ENCODE measurements at places on chromosomes 12 and 14. TPM values are rescaled to one million over a fixed set of nuclear protein-coding genes. Genes with fewer than 3 reads are reported as not detected.
A peak's percentile ranks its signal among the peaks of the same experiment; 100 is the strongest.

DNA sequence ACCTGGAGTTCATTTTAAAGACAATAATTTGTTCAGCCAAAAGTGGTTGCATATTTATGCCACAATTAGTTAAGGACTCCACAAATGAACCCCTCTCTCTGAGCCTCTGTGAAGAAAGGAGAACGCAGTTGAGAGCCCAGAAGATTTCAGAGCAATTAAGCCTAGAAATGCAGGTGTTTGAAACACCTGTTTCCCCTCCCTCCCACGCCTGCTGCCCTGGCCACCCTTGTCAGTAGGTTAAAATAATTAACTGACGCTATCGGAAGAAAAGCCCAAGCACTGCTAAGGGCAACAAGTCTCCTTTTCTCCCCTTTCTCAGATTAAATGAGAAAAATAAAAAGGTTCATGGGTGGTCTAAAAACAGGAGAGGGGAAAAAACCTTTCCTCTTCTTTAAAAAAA lies 99.2 kb downstream of the PPM1A start:
- DNase-seq, result no peak

DNA sequence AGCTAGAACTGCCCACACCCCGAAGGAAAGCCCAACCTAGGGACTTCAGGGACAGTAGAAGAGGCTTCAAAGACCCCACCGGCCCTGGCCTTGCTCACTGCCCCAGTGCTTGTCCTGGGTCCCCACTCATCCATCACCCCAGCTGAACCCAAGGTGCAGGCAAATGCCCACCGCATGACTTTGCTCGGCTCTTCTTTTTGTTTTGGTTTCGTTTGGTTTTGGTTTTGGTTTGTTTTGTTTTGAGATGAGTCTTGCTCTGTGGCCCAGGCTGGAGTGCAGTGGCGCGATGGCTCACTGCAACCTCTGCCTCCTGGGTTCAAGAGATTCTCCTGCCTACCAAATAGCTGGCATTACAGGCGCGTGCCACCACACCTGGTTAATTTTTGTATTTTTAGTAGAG lies 9.0 kb downstream of the CCDC85C start:
- no peak for DNase-seq

DNA sequence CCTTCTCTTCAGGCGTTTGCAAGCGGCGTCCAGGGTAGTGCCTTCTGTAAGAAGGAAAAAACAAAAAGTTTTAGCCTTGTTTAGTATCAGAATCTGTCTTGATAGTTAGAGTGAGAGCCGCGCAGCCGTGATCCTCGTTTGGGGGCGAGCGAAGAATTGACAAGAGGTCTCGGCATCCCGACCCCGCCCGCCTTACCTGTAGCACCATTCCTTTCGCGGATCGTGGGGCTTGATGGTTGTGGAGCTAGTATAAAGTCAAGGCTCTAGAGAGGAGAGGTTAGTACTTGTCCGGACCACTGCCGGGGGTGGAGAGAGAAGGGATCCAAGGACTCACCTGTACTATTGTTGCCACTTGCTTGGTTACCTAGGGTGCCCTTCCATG lies 494 bp downstream of the TMTC3 start:
- no peak for DNase-seq

DNA sequence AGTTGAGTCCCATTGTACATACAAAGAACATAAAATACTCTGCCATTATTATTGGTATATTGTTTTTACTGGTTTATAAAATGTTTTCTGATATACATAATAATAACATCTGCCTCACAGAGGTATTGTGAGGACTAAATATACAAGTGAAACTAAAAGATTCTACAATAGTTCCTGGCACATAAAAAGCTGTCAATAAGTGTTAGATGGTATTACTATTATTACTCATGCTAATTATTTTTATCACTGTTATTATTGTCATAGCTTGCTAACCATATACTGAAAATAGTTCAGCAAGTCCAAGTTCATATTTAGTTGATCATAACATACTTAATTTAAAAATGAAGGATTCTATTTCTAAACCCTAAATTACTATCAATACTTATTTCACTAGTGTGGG lies 34.4 kb downstream of the BTG1 start:
- no peak for DNase-seq

DNA sequence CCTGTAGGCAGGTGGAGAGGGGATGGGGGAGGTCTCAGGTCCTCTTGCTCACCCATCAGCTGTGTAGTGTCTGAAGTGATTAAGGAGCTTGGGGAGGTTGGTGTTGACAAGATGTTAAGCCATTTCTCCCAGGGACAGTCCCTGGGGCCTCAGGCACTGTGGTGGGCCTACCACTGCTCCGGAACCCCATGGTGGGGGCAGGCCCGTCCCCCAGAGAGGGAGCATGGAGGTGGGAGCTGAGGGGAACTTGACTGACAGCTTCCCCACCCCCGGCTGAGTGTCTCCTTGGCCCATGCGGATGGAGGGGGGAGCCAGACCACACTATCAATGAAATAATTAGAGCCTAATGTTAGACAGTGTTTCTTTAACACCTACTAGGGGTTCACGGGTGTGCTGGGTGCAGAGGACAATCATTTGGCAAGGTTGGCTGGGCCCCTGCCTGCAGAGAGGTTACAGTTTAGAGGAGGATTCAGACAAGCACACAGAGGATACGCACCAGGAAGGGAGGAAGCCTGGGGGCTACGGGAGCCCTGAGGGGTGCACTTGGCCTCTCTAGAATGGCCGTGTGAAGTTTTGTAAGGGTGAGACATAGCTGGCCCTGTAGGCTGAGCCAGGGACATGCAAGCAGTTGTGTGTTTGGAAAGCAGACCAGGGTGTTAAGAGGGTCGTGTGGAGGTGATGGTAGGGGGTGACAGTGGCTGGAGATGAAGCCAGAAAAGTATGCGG lies 19.3 kb upstream of the KRT80 start:
- DNase-seq, result no peak

DNA sequence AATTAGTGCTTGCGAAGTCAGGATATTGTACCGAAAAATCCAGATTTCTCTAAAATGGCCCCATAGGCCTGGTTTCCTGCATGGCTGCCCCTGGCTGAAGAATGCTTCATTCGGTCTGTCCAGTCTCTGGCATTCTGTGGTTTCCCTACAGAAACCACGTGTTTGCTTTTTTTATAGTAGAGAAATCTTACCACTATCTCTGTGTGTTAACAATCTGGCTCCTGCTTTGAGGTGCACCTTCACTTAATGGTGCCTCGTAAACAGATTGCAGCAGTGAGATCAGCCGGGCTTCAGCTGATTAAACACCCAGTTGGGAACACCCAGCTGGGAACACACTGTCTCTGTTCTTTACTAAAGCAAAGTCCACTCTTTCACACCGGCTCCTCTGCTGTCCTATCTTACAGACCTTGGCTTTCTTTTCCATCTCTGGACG lies 6.7 kb upstream of the DNAAF2 start:
- DNase-seq, result peak; percentile 48

- DNase-seq, result no peak
These were observed 80.3 kb downstream of the SYNE2 start for GRCh38 chr14:63933110-63933509.

DNA sequence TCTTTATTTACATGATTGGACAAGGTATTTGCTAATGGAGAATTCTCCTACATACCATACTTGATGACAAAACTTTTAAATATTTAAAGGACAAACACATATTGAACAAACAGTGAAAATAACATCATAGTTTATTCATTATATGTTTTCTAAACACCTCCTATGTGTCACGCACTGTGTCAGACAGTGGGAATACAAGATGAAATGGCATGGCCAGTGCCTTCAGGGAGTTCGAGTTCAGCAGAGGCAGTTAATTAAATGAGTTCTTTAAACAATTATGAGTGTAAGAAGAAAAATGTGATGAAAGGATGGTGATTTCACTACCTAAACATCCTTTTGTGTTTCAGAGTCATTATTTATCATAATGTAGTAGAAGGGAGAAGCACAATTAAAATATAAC lies 159.8 kb downstream of the KCNH5 start:
- DNase-seq, result peak; percentile 4

DNA sequence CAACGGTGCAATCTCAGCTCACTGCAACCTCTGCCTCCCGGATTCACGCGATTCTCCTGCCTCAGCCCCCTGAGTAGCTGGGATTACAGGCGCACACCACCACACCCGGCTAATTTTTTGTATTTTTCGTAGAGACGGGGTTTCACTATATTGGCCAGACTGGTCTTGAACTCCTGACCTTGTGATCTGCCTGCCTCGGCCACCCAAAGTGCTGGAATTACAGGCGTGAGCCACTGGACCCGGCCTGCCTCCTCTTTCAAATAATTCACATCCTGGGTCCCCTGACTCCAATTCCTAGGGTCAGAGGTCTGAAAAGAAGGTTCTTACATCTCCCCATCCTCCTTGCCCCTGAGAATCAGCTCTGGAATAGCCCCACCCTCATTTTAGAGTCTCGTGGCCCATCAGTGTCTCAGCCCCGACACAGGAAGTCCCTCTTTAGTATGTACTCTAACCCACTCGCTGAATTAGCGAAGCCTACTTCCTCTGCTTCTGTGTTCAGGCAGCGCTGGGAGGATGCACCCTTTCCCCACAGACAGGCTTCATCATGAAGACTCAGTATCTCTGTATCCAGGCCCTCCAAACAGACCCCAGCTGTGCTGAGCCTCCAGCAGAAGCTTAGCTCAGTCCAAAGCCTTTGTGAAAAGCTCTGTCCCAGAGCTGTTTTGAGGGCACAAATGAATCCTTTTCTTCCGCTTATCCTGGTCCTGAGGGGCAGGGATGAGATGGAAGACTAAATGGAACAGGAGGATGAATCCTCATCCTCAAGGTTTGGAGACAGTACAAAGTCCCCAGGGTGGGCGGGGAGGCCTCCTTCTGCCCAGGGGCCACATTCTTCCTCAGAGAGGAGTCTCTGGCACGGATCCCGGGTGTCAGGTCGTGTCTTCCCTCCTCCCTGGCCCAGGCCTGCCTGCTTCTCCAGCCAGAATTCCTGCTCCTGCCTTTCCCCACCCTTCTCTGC lies 3.5 kb downstream of the LPAR5 start:
- DNase-seq, result no peak

- no peak for DNase-seq
These were observed 81.1 kb downstream of the EML1 start for GRCh38 chr14:99874306-99874705.

- DNase-seq, result peak; percentile 36
These were observed 211.7 kb upstream of the FKBP4 start for GRCh38 chr12:2583091-2583497.

DNA sequence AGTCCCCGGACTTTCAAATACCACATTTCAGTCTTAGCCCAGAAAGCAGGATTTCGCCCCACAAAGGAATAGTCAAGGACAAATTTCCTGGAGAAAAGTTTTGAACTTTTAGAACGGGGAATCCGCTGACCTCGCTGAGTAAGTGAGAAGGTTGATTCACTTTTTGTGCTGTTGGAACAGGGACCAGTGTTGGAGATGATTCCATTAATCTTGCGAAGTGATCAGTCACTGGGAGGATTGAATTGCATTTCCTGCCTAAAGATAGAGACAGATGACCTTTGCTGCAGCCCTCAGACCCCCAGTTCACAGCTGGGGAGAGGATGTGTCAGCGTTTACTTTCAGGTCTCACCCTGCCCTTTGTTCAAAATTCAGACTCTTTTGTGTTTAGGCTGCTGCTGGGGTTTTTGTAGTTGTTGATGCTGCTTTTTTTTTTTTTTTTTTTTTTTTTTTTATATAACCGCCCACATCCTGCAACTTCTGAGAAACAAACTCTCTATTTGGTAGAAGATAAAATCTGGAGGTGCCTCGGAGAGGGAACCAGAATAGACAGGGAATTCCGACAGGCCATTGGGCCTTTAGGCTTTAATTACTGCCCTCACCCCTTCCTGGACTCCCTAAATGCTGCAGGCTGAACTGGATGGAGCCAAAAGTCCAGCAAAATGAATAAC lies 9.8 kb upstream of the KDM2B start:
- DNase-seq, result peak; percentile 69

DNA sequence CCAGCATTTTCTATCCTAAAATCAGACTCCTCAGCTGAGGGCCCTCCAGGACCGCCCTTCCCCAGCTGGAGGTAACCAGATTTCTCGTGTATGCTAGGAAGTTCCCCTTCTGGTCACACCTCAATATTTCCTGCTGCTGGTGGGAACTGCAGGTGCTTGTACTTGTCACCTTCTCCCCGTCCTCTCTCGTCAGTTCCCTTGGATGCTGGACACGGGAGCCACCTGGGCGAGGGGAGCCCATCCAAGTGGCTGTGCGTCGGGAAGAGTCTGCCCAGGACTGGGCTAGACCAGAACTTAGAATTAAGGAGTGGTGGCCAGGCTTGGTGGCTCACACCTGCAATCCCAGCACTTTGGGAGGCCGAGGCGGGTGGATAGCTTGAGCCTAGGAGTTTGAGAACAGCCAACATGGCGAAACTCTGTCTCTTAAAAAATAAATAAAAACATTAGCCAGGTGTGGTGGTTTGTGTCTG lies 23.2 kb upstream of the KIF26A start:
- DNase-seq, result no peak

GRCh38 chr12:104998423-104999346 lies 12.6 kb downstream of the NOPCHAP1 start:
- no peak for DNase-seq

GRCh38 chr14:66038618-66039017 lies 447.6 kb upstream of the CCDC196 start:
- peak; percentile 0 for DNase-seq

DNA sequence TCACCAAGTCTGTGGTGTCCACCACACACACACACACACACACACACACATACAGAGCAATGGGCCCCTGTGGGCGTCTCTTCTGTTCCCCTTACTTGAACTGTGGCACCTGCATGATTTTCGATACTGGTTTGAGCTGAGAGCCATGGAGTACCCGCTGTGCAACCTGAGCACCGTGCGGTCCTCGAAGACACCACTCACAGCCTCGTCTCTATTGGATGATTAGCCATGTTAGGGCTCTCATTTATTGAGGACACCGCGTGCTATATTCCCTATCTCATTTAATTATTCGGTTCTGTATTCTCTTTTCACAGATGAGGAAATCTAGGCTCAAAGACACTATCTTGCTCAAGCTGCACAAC lies 623 bp upstream of the C14orf132 start:
- no peak for DNase-seq

DNA sequence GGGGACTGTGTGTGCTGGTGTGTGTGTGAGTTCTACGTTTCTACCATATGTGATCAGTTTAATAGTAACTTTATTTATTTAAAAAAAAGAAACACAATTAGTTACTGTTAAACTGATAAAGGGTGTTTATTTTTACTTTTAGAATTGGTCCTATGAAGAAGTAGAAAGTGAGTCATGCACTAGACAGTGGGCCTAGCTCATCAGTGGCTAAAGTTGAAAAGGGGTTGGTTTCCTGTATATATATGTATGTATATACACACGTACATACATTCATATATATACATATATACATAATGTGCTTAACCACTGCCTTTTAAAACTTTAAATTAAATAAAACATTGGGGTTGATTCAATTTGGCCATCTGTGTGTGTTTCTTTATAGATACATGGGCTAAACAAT lies 68.8 kb upstream of the TMEM263 start:
- peak; percentile 62 for DNase-seq

Gene IFNG-AS1
- not detected for polyA plus RNA-seq

Gene CACNA2D4
- polyA plus RNA-seq, result 0.65 TPM

Gene TTC9
- 0.01 TPM for polyA plus RNA-seq

Gene TAMALIN
- 5.3 TPM for polyA plus RNA-seq

Gene P2RX7
- 0.07 TPM for polyA plus RNA-seq

Gene ST8SIA1
- not detected for polyA plus RNA-seq

Gene GNPNAT1
- 30.5 TPM for polyA plus RNA-seq

Gene AQP2
- not detected for polyA plus RNA-seq

Gene ITGB7
- polyA plus RNA-seq, result 0.60 TPM

Gene MORN3
- polyA plus RNA-seq, result 0.37 TPM

Gene ACSM4
- not detected for polyA plus RNA-seq

Gene FOXG1
- not detected for polyA plus RNA-seq

Gene ZDHHC17
- polyA plus RNA-seq, result 24.8 TPM

Data from IMR-90 (cell line).